MV-4-11 (cell line): ENCODE measurements at places on chromosomes 3 and 15.
A peak's percentile ranks its signal among the peaks of the same experiment; 100 is the strongest.

- no peak for DNase-seq
These were observed 105.6 kb upstream of the MELTF start for GRCh38 chr3:197135212-197135611.

GRCh38 chr3:82186017-82186416 is 424.6 kb upstream of the GBE1 start:
- DNase-seq: no peak

DNA sequence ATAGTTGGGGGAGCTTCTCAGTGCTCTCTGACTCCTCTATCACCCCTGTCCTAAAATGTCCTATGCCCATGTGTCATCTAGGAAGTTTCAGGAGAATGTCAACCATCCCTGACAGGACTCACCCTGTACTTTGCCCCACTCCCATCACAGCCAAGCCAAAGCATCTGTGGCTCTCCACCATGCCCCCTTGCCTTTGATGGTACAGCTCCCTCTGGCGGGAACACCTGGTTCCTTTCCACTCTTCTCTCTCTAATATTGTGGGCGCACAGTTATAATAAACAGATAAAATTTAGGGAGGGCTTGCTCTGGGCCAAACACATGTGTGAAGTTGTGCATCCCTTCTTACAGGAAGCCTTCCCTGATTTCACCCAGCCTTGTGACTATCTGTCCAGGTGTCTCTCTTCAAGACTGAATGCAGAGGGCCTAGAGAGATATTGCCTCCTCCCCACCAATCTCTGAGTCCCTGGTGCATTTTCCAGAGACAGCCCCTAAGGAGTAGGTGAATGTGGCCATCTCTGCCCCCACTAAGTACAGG is 62.8 kb downstream of the ISG20 start:
- DNase-seq: no peak

DNA sequence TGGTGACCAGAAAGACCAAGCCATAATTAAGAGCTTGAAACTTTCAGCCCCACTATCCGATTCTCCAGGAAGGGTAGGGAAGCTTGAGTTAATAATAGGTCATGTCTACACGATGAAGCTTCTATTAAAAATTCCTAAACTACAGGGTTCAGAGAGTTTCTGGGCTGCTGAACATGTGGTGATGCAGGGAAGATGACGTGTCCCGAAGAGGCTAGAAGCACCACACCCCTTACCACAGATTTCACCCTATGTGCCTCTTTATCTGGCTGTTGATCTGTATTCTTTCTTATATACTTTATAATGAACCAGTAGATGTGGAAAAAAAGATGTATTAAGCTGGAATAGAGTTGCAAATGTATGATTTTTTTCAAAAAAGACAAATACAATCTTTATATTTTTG is 473.4 kb downstream of the NLGN1 start:
- DNase-seq: no peak

DNA sequence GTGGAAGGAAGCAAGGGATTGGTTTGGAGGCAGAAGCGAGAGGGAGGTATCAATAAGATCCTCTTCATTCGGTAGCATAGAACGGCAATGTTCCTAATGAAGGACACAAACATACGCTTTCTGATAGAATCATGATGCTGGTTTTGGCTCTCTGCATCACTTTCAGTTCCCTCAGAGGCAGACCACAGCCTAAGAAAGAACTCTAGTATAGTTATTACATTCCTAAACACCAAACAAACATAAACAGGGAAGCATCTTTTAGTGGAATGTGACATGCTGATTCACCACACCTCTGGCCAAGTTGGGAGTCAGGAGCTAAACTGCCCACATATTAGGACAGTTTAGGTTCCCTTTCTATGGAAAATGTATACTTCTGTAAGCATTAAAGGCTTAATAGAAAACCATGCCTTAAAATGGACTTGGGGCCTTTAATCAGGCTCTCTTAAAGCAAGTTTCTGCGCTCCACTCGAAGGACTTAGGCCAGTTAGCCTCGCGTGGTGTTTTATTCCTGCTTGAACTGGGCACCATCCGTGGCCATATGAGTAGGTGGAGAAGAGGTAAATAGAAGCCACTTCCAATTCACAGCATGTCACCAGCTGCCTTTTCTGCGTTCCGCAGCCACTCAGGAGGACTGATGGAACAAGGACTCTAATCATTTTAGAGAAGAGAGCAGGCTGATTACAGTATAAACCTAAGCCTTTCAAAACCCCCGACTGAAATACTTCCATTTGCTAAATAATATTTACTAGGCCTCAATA is 53.7 kb downstream of the CD47 start:
- DNase-seq: peak; percentile 76

DNA sequence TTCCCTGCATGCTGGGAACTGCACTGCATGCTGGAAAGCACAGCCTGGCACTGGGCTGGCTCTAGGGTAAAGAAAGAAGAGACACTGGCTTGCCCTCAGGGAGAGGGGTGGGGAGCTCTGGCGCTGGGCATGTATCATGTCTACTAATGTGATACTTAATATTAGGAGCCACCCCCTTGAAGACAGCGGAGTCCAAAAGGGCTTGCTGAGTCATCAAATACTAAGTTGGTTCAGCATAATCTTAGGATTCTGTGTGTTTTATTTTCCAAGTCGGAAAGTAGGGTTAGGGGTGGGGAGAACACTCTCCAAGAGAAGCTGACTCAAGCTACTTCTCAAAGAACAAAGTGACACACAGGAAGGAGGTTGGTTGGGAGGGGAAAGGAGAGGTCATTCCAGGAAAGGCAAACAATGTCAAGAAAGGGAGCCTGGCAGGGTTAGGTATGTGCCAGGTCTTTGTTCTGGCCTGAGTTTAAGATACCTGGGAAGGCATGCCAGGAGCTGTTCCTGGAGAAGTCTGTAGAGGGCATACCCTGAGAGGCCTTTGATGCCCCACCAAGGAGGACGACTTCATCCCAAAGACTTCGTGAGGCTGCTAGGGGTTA is 237.8 kb upstream of the NR2E3 start:
- DNase-seq: no peak

- no peak for DNase-seq
These were observed 5.0 kb downstream of the SLC12A8 start for GRCh38 chr3:125207507-125207906.

DNA sequence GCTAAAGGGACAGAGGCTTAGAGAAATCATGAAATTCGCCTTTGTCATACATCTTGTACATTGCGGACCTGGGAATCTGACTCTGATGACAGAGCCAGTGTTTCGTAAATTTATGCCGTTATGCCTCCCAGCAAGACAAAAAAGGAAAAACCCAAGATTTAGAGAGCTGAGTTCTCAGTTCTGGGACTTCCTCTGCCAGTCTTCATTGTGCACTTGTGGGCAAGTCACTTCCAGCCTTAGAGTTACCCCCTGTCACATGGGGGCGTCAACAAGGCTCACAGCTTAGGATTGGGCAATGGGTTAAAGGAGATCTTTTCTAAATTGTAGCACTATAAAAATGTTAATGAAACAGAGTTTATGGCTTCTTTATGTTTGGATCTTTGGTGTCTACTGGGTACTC is 41.9 kb upstream of the MITF start:
- no peak for DNase-seq

GRCh38 chr15:101551696-101552591 is 62.4 kb upstream of the PCSK6 start:
- no peak for DNase-seq

DNA sequence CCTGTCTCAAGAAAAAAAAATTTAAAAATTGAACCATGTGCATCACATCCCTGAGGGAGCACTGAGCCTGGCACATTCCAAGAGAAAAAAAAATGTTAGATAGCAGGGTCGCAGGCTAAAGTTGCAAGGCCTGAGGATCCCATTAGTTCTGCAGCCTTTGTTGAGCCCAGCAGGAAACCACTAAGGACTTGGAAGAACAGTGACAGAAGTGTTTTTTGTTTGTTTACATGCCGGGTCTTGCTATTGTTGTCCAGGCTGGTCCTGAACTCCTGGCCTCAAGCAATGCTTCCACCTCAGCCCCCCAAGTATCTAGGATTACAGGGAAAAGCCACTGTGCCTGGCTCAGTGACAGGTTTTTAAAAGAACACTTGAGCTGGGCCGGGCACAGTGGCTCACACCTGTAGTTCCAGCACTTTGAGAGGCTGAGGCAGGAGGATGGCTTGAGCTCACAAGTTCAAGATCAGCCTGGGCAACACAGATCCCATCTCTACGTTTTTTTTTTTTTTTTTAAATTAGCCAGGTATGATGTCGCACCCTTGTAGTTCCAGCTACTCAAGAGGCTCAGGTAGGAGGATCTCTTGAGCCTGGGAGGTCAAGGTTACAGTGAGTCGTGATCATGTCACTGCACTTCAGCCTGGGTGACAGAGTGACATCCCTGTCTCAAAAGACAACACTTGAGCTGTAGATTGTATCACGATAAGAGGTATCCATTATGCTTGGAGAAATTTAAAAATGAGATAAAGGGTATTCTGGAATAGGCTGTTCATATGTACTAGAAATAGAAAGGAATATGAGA is 15.2 kb downstream of the CHAC1 start:
- DNase-seq: no peak

DNA sequence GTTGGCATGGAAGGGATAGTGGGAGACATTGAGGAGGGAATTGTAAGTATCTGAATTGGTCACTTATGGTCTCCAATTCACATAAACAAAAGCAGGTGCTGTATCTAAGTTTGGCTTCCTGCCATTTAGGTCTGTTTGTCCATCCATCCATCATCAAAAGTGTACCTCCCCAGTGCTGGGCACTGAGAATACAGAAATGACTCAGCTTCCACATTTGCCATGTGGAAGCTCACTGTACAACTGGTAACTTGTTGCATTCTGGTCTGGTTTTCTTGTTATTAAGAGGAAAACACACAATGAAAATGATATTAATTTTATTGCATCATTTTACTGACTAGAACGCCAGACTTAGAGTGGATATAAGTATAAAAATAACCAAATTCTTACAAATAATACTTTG is 30.9 kb upstream of the MUC13 start:
- DNase-seq: peak; percentile 17

GRCh38 chr15:75920079-75920478 is 16.4 kb downstream of the FBXO22 start:
- DNase-seq: no peak

GRCh38 chr3:181630853-181631252 is 80.9 kb upstream of the SOX2 start:
- no peak for DNase-seq

DNA sequence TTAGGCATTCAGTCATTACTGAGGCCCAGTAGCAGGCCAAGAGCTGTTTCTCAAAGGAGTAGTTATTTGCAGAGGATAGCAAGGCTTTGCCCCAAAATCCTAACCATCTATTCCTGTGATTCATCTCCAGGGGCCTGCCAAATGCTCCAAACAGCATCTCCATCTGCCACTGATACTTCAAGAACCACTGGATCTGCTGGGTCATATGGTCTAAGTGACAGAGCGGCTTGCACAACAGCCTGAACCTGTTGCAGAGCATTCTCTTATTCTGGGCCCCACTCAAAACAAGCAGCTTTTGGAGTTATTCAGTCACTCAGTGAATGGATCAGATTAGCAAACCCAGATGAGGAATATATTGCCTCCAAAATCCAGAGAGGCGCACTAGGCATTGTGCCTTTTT is 68.8 kb upstream of the ALDH1A3 start:
- DNase-seq: peak; percentile 31

- no peak for DNase-seq
These were observed 8.3 kb downstream of the LRRC3B start for GRCh38 chr3:26630669-26631389.
